HepG2 (cell line): ENCODE measurements at places on chromosomes 1 and 21. TPM values are rescaled to one million over a fixed set of nuclear protein-coding genes. Genes with fewer than 3 reads are reported as not detected.

DNA sequence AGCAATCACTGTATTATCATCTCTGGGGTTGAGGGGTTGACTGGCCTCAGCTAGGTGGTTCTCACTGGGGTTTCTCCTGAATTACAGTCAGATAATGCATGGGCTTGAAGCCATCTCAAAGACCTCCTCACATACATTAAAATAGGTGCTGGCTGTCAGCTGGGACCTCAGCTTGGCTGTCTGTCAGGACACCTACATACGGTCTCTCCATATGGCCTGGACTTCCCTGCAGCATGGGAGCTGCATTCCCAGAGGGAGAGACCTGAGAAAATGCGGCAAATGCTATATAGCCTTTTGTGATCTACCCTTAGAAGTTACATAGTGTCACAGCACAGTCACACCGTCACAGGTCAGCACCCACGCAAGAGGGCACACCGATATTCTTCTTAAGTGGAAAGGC is 93.6 kb downstream of the TSEN15 start:
- H3K27ac ChIP-seq = no peak overlapping the region
- H3K4me1 ChIP-seq = no peaks in the 10 kb centered on the region
- H3K4me3 ChIP-seq = no peak overlapping the region
- H3K27me3 ChIP-seq = no peaks in the 10 kb centered on the region
- no peak for DNase-seq

Gene CFAP74
- polyA plus RNA-seq = 0.57 and 0.62 TPM in 2 replicates

DNA sequence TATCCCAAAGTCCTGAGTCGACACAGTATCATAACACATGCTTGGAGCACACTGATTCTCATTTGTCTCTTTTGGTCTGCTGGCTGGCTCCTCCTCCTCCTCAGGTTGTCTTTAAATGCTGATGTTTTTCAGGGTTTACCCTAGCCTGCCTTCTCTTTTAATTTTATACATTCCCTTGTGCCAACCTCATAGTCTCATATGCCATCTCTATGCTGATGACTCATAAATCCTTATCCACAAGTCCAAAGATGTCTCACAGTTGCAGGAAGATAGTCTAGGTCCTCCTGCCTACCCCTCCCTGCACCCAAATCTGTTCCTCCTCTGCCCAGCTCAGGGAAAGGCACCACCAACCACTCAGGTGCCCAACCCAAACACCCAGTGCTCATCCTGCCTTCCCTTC is 108.3 kb downstream of the SIPA1L2 start:
- H3K27me3 ChIP-seq = no peaks in the 10 kb centered on the region
- no peak overlapping the region for H3K4me3 ChIP-seq
- no peaks in the 10 kb centered on the region for H3K36me3 ChIP-seq
- no peak overlapping the region for H3K27ac ChIP-seq
- H3K4me1 ChIP-seq = no peaks in the 10 kb centered on the region

- H3K4me1 ChIP-seq = peaks cover 7% of the 10 kb centered on the region; the same call in 1 of the 2 replicates
- peaks cover 5% of the 10 kb centered on the region for H3K27me3 ChIP-seq
- no peak within 1 kb of the TSS for H3K27ac ChIP-seq
- DNase-seq = no peak
- peak within 1 kb of the TSS; percentile 55; the same call in 1 of the 2 replicates for H3K4me3 ChIP-seq
Observed at GRCh38 chr1:179742717-179743678, at the start of gene FAM163A. FAM163A (plus strand) TSS chr1:179743291; CDS start chr1:179813098, 69,807 bp downstream.

Gene IER5
- 2.5 and 3.1 TPM in 2 replicates for polyA plus RNA-seq

DNA sequence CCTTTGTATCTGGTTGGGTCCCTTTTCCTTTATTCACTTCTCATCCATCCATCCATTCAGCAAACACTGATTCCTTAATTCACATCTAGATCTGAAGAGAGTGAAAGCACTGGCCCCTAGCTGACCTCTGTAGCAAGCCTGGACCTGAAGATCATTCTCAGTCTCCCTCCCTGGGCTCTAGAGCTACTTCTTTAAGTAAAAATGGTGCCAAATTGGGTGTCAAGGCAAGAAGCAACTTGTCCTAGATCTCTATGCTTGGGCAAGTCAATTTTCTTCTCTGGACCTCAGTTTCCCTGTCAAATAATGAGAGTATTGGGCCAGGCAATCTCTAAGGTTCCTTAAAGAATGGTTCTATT is 36.1 kb downstream of the PLXNA2 start:
- no peak for DNase-seq
- no peaks in the 10 kb centered on the region for H3K36me3 ChIP-seq
- H3K4me1 ChIP-seq = peaks cover 36% of the 10 kb centered on the region
- H3K27me3 ChIP-seq = no peaks in the 10 kb centered on the region

DNA sequence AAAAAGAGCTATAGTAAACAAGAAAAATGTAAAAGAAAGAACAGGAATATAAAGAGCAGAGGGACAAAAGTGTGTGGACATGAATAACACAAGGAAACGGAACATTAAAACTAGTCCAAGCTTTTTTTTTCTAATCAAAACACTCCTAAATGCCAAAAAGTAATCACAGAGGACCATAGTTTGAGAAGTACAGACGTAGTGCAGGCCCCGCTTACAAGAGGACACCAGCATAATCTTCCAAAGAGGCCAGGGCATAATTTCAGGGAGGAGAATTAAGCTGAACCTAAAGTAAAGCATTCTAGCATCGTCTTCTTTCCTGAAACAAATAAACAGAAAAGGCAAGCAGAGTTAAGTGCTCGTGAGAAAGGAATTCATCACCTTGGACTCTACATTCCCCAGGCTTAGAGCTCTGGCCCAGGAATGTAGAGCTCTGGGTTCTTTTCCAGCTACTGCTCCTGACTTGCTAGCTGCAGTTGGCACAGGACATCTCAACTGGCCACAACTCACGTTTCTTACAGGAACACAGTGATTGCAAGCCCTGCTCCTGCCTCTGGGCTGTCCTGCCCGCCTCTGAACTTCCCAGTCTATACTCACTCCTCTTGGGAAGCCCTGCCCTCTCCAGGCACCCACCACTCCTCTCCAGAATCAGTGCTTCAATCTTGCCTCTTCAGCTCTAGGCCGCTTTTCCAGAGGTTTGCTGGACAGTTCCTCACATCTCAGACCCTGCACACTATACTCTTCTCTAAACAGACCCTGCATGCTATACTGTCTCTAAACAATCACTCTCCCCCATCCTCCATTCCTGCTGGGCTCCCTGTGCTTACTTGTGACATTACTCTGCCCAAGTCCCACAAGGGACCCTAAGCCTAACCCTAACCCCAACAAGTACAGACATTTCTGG is 9.8 kb downstream of the RGS8 start:
- no peak overlapping the region for H3K27ac ChIP-seq
- no peak for DNase-seq
- H3K4me3 ChIP-seq = no peak overlapping the region
- H3K4me1 ChIP-seq = no peaks in the 10 kb centered on the region

Gene ATP6V1G3
- not detected in 2 replicates for polyA plus RNA-seq

- no peak for DNase-seq
- H3K4me1 ChIP-seq = no peaks in the 10 kb centered on the region
- H3K27ac ChIP-seq = no peak overlapping the region
- H3K36me3 ChIP-seq = no peaks in the 10 kb centered on the region
- no peak overlapping the region for H3K4me3 ChIP-seq
Observed at GRCh38 chr21:40616377-40616704, 230.6 kb downstream of the DSCAM start.
